Fibroblast of lung (primary cell): ENCODE measurements at places on chromosomes 16 and 17. TPM values are rescaled to one million over a fixed set of nuclear protein-coding genes. Genes with fewer than 3 reads are reported as not detected.

DNA sequence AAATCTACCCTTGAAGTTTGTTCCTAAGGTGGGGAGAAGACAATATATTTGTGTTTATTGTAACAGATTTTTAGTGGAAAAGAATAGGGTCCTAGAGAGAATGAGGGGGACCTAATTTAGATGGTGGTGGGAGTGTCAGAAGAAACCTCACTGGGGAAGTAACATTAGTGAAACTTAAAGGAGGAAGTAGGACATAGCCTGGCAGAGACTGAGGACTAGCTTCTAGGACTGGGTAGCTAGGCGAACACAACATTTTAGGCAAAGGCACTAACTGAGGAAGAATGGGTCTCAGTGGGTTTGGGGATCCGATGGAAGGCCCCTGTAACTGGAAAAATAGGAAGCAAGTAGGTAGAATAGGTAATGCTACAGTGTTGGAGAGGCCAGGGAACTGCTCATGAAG, 4.2 kb upstream of the ARL2BP start:
- H3K27me3 ChIP-seq = no peaks in the 10 kb centered on the region
- H3K27ac ChIP-seq = no peak overlapping the region
- DNase-seq = no peak
- H3K36me3 ChIP-seq = peaks cover 3% of the 10 kb centered on the region

GRCh38 chr17:4833941-4834680, 971 bp downstream of the MINK1 start:
- no peaks in the 10 kb centered on the region for H3K36me3 ChIP-seq
- no peaks in the 10 kb centered on the region for H3K27me3 ChIP-seq
- peaks cover 5% of the 10 kb centered on the region for H3K4me1 ChIP-seq
- peak overlapping the region; percentile 85 for H3K27ac ChIP-seq
- DNase-seq = peak; percentile 52

DNA sequence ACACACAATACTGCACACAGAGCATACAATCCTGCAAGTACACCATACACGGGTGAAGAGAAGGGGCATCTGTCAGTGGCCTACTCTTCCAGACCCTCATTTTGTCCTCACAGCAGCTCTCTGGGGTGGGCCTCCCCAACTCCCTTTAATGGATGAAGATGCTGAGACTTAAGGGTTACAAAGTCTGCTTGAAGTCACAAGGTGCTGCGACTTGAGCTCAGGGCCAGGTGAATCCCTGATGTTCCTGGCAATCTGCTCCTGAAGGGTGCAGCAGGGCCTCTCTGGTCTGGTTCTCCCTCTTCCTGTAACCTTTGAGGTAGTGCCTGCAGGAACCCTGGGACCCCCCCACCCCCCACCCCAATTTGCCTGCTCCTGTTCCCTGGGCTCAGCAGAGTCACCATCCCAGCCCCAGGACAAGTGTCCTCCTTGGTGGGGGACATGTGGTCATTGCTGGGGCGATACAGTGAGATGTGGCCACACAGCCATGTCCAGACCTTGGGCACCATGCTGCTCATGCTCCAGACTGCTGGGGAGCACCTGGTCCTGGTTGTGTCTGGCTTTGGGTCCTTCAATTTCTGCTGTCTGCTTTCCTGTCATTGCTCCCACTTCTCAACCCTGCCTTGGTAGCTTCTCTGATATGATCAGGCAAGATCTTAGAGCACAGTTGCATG, 107.5 kb downstream of the METRNL start:
- DNase-seq = no peak
- H3K36me3 ChIP-seq = no peaks in the 10 kb centered on the region
- H3K4me1 ChIP-seq = peaks cover 15% of the 10 kb centered on the region
- no peak overlapping the region for H3K4me3 ChIP-seq

GRCh38 chr16:83615953-83616350, 191.8 kb upstream of the HSBP1 start:
- no peak overlapping the region for H3K27ac ChIP-seq
- DNase-seq = no peak
- H3K4me1 ChIP-seq = peaks cover 3% of the 10 kb centered on the region
- no peaks in the 10 kb centered on the region for H3K36me3 ChIP-seq
- H3K4me3 ChIP-seq = no peak overlapping the region
- H3K27me3 ChIP-seq = no peaks in the 10 kb centered on the region

- no peaks in the 10 kb centered on the region for H3K4me1 ChIP-seq
- no peak overlapping the region for H3K4me3 ChIP-seq
- DNase-seq = no peak
- no peaks in the 10 kb centered on the region for H3K27me3 ChIP-seq
- no peak overlapping the region for H3K27ac ChIP-seq
- H3K36me3 ChIP-seq = no peaks in the 10 kb centered on the region
Observed at GRCh38 chr17:54870671-54871175, 29.9 kb upstream of the TOM1L1 start.

Gene ZPBP2
- not detected in 2 replicates for total RNA-seq

Gene ZCCHC14
- 15.4 and 16.3 TPM in 2 replicates for total RNA-seq

- no peaks in the 10 kb centered on the region for H3K36me3 ChIP-seq
- no peak for DNase-seq
- H3K4me3 ChIP-seq = no peak overlapping the region
- no peaks in the 10 kb centered on the region for H3K4me1 ChIP-seq
Observed at GRCh38 chr16:75466760-75467159, 2.3 kb upstream of the TMEM170A start.

DNA sequence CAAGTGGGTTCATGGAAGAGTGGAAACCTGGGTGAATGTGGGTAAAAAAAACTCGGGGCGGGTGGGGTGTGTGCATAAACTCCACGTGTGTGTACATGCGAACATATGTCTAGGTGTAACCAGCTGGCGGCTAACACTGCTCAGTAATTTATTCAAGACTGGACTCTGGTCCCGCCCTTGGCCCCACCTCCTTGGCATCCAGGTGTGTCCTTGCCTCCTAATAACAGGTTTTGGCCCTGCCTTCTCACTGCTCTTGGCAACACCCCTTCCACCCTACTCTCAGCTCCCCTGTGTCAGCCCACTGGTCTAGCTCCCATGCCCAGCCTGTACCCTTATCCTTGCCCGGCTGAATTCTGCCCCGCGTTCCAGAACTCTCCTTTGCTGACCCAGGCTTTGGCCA, 8.3 kb downstream of the FLII start:
- no peaks in the 10 kb centered on the region for H3K27me3 ChIP-seq
- H3K4me3 ChIP-seq = no peak overlapping the region
- H3K36me3 ChIP-seq = peaks cover 71% of the 10 kb centered on the region
- H3K27ac ChIP-seq = no peak overlapping the region

DNA sequence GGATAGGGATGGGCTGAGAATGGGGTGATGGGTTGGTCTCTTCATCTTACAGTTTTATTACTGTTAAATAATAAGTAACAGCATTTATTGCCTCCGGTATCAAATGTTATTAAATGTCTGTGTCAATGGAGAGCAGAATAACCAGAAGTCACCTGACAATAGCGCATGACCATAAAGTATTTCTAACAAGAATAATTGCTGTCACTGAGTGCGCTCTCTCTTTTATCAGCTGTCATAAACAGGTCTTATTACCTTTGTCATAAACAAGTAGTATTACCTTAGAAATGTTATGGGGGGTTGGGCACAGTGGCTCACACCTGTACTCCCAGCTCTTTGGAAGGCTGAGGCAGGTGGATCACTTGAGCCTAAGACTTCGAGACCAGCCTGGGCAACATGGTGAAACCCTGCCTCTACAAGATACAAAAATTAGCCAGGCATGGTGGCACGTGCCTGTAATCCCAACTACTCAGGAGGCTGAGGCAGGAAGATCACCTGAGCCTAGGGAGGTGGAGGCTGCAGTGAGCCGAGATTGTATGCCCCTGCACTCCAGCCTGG, 120.6 kb downstream of the MAP2K6 start:
- no peaks in the 10 kb centered on the region for H3K4me1 ChIP-seq
- no peak for DNase-seq
- H3K4me3 ChIP-seq = no peak overlapping the region
- no peak overlapping the region for H3K27ac ChIP-seq

- no peak overlapping the region for H3K4me3 ChIP-seq
- no peaks in the 10 kb centered on the region for H3K27me3 ChIP-seq
- no peak for DNase-seq
- no peaks in the 10 kb centered on the region for H3K36me3 ChIP-seq
- no peak overlapping the region for H3K27ac ChIP-seq
Observed at GRCh38 chr16:75038036-75038858, 39.4 kb downstream of the ZNRF1 start.

Gene TRPV2
- 56.2 and 74.5 TPM in 2 replicates for total RNA-seq

Gene IL21R
- 1.8 and 7.4 TPM in 2 replicates for total RNA-seq

- H3K27ac ChIP-seq = no peak overlapping the region
- no peak for DNase-seq
- H3K4me3 ChIP-seq = no peak overlapping the region
- no peaks in the 10 kb centered on the region for H3K27me3 ChIP-seq
Observed at GRCh38 chr17:77459018-77459755, 318.4 kb downstream of the SEC14L1 start.

DNA sequence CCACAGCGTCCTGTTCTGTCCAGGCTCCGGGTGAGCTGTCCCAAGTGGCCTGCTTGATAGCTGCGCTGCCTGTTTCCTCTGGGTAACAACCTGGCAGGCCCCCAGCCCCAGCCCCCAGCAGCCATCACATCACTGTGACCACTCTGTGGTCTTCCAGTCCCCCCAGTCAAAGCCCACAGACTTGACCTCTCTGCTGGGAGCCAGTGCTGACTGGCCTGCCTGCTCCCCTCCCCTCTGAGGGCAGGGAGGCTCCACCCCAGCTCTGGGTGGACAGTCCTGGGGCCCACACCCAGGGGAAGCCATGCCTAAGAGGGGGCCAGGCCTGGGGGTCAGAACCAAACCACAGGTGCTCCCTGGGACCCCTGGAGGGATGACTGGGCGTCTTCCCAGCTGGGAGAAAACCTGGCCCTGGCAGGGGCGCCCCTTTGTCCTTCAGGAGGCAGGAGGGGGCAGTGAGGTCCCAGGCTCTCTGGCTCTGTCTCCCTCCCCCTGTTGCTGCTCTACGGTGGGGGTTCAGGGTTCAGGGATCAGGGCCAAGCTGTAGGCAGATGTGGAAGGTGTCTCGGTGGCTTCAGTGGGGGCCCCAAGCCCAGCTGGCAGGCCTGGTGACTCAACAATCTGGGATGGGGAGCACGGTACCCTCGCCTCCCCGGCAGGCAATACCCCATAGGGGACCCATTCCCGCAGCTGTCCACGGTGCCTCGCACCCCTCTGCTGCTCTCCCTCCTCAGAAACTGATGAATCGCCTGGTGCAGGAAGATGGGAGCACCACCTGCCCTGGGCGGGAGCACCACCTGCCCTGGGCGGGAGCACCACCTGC, 1.8 kb upstream of the SLC16A3 start:
- peaks cover 8% of the 10 kb centered on the region for H3K4me1 ChIP-seq
- H3K4me3 ChIP-seq = no peak overlapping the region
- no peak for DNase-seq
- no peaks in the 10 kb centered on the region for H3K36me3 ChIP-seq
- H3K27ac ChIP-seq = no peak overlapping the region

- H3K27me3 ChIP-seq = no peaks in the 10 kb centered on the region
- H3K4me1 ChIP-seq = peaks cover 9% of the 10 kb centered on the region
- H3K4me3 ChIP-seq = peak overlapping the region; percentile 99
- peaks cover 21% of the 10 kb centered on the region for H3K36me3 ChIP-seq
Observed at GRCh38 chr17:28744104-28744971, 527 bp downstream of the TRAF4 start.

Gene SLC6A4
- under 0.01 TPM in 1 of 2 replicates, not detected in the other for total RNA-seq

- no peaks in the 10 kb centered on the region for H3K27me3 ChIP-seq
- no peaks in the 10 kb centered on the region for H3K36me3 ChIP-seq
- no peak overlapping the region for H3K4me3 ChIP-seq
- no peaks in the 10 kb centered on the region for H3K4me1 ChIP-seq
Observed at GRCh38 chr16:12735805-12736204, 67.9 kb downstream of the CPPED1 start.

DNA sequence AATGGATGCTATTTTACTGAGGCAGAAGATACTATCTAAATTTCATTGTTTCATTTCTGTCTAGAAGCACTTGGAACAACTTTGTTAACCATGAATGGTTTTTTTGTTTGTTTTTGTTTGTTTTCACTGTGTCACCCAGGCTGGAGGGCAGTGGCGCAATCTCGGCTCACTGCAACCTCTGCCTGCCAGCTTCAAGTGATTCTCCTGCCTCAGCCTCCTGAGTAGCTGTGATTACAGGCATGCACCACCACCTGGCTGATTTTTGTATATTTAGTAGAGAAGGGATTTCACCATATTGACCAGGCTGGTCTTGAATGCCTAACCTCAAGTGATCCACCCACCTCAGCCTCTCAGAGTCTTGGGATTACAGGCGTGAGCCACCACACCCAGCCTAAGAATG, 40.5 kb downstream of the ABHD15 start:
- H3K4me1 ChIP-seq = no peaks in the 10 kb centered on the region
- no peaks in the 10 kb centered on the region for H3K27me3 ChIP-seq
- H3K27ac ChIP-seq = no peak overlapping the region
- no peak overlapping the region for H3K4me3 ChIP-seq

Gene CD300H
- total RNA-seq = not detected in 2 replicates

DNA sequence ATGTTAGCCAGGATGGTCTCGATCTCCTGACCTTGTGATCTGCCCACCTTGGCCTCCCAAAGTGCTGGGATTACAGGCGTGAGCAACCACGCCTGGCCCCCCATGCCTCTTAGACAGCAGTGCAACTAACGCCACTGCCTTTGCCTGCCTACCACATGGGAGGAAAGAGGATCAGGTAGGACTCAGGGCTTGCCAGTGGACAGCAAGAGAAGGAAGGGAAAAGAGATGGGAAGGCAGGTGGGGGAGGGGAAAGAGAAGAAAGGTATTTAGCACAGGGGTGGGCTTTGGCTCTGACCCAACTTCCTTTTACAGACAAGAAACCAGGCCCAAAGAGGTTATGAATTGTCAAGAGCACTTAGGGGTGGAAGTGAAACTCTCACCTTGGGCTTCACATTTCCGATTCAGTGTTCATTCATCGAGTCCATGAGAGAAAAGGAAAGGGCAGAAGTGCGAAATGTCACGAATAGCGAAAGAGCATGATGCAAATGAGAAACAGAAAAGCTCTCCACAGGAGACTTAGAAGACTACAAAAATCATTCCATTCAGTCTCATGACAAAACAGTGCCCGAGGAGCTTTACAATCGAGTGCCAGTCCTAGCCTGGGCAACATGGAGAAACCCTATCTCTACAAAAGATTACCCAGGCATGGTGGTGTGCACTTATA, 36.4 kb downstream of the CDK5R1 start:
- no peaks in the 10 kb centered on the region for H3K27me3 ChIP-seq
- H3K4me1 ChIP-seq = peaks cover 8% of the 10 kb centered on the region
- H3K36me3 ChIP-seq = no peaks in the 10 kb centered on the region

Gene CASKIN1
- 0.17 and 0.26 TPM in 2 replicates for total RNA-seq

- H3K27me3 ChIP-seq = no peaks in the 10 kb centered on the region
- DNase-seq = no peak
- H3K36me3 ChIP-seq = peaks cover 1% of the 10 kb centered on the region
- no peak overlapping the region for H3K4me3 ChIP-seq
- no peaks in the 10 kb centered on the region for H3K4me1 ChIP-seq
Observed at GRCh38 chr16:71676236-71676635, 48.3 kb downstream of the PHLPP2 start.
